ENCODE measurements at places on chromosomes 4 and X.

DNA sequence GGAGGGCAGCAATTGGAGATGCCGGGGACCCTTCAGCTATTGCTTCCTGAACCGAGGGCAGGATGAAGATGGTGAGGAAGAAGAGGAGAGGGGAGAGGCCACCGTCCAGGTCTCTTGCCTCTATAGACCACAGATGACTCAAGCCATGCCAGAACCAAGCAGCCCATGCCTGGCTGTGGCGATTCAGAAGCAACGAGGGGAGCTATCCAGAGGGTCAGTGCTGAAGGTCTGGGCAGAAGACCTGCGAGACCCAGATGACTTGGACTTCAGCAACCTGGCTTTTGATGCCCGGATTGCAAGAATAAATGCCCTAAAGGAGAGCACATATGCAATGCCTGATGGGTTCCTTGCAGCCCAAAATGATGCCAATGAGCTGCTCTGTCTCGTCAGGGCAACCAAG is 70.2 kb upstream of the PRPS2 start:
- no peak for DNase-seq

GRCh38 chr4:28278676-28279075 is 1418.0 kb downstream of the STIM2 start:
- DNase-seq: no peak

DNA sequence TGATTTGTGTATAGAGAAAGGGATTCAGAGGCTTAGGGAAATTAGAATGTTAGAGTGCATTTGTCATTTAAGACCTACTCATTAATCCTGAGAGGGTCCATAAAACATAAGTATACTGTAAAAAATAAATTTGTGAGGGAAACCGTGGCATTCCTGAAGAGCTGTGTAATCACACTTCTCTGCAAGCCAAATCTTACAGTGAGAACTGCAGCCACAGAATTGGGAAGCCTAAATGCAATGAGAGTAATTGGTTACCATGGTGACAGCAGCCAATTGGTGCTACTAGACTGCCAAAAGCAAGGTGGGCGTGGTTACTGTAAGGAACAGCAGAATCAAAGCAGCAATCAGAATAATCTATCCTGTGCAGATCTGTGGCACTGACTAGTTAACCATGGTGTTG is 345.2 kb upstream of the GRID2 start:
- no peak for DNase-seq

GRCh38 chr4:25347473-25347872 is 29.6 kb upstream of the ANAPC4 start:
- DNase-seq: no peak

- DNase-seq: no peak
Observed at GRCh38 chr4:87555773-87556619, 26.8 kb upstream of the SPARCL1 start.

DNA sequence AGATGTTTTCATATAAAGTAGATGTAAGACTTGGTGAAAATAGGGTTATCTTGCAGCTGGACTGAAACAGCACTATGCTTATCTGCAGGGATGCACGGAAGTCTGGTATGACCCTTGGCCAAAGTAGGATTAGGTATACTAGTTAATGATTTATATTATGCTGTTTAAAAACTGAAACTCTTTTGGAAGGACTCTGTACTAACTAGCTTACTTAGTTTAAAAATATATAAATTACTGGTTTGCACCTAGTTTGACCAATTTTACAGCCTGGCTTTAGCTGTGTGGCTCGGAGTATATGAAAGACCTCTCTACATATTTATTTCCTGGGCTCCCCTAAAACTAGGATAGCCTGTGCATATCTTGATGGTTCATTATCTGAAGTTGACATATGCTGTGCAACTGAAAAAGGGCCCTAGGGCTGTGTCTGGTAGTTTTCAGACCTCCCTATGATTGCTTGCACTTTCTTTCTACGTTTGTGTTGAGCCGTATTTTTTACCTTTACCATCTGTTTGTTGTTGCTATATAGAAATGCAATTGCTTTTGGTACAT is 89.2 kb downstream of the TMEM144 start:
- DNase-seq: no peak

GRCh38 chr4:168264903-168265302 is 53.6 kb downstream of the DDX60 start:
- no peak for DNase-seq

DNA sequence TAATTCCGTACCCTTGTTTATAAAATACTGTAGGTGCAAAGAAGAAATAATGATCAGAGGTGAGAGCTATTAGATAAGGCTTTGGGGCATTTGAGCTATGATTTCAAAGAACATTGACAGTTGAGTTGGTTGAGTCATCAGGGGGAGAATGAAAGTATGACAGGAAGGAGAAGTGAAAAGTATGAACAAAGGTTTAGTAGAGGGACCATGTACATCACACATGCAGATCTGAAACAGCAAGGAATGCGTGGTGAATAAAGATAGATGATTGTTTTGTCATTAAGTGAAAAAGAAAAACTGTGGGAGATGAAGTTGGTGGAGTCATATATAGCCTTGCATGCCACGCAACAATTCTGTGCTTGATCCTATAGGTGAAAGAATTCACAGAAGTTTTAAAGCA is 163.1 kb downstream of the ARAP2 start:
- no peak for DNase-seq

DNA sequence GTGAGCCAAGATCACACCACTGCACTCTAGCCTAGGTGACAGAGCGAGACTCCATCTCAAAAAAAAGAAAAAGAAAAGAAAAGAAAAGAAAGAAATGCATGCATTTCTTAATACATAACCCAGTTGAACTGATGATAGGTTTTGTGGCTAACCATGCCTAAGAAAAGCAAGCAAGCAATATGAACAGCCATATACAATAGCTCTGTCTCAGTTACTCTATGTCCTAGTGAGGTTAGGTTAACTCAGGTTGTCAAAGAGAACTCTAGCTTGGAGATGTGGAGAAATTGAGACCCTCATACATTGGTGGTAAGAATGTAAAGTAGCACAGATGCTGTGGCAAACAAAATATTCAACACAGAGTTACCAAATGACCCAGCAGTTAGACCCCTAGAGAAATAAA is 167.0 kb upstream of the RASGEF1B start:
- DNase-seq: no peak
